ENCODE measurements at places on chromosomes 2 and 18.

- DNase-seq, result no peak
Measured at GRCh38 chr2:114661971-114662939, 219.8 kb downstream of the DPP10 start.

GRCh38 chr2:66110086-66110485 lies 324.8 kb upstream of the MEIS1 start:
- DNase-seq, result no peak

DNA sequence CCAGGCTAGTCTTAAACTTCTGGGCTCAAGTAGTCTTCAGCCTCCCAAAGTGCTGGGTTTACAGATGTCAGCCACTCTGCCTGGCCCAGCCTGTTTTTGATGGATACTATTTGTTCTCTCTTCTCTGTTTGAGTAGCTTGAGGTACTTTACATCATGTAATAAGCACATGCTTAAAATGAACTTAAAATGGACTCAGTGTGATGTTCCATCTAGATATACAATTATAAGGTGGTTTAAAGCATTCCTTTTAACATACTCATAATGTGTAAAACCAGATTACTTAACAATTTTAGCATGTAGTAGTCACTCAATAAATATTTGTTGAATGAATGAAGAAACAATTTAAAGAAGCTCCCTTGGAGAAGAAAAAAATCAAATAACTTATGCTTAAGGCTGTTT lies 9.6 kb downstream of the PTPRM start:
- no peak for DNase-seq

GRCh38 chr2:217914878-217915277 lies 87.9 kb downstream of the TNS1 start:
- DNase-seq, result no peak

- DNase-seq, result no peak
Measured at GRCh38 chr18:23716516-23716915, 27.3 kb downstream of the LAMA3 start.

All from NCI-H2107 (cell line).